Chondrocyte (in vitro differentiated cells): ENCODE measurements at places on chromosomes 5 and 9. TPM values are rescaled to one million over a fixed set of nuclear protein-coding genes. Genes with fewer than 3 reads are reported as not detected.

REEP5 gene
- total RNA-seq = 75.6 to 89.6 TPM (median 87.6 TPM) in 3 replicates

SLC25A2 gene
- 0.15 to 0.48 TPM (median 0.41 TPM) in 3 replicates for total RNA-seq

DNA sequence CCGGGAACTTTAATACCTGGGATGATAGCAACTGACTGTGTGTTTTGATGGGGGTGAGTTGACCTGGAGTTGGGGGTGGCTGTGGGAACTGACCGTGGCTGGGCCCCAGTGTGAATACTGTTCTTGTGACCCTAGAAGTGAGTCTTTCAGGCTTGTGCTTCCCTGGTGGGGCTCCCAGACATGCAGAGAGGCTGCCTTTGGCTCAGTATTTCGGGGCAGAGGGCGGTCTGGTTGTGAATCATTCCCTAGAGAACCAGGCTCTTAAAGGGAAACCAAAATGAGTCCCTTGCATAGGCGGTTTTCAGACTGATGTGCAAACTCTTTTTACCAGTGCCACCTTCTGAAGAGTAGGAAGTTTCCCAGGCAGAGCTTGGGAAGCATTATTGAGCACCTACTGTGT is 132.1 kb downstream of the MACROH2A1 start:
- H3K4me3 ChIP-seq = no peak overlapping the region
- no peak overlapping the region for H3K27ac ChIP-seq
- H3K4me1 ChIP-seq = peaks cover 30% of the 10 kb centered on the region
- H3K27me3 ChIP-seq = no peaks in the 10 kb centered on the region
- peaks cover under 1% of the 10 kb centered on the region for H3K36me3 ChIP-seq

- H3K27ac ChIP-seq = no peak overlapping the region
- peaks cover 3% of the 10 kb centered on the region for H3K4me1 ChIP-seq
- no peaks in the 10 kb centered on the region for H3K36me3 ChIP-seq
Measured at GRCh38 chr5:138243794-138244193, 30.6 kb downstream of the GFRA3 start.

- peak overlapping the region; percentile 50 for H3K4me3 ChIP-seq
- no peak for DNase-seq
- peak overlapping the region; percentile 99 for H3K27ac ChIP-seq
- peaks cover 12% of the 10 kb centered on the region for H3K36me3 ChIP-seq
Measured at GRCh38 chr5:141524604-141525597, 36.0 kb downstream of the PCDHGC5 start.

DNA sequence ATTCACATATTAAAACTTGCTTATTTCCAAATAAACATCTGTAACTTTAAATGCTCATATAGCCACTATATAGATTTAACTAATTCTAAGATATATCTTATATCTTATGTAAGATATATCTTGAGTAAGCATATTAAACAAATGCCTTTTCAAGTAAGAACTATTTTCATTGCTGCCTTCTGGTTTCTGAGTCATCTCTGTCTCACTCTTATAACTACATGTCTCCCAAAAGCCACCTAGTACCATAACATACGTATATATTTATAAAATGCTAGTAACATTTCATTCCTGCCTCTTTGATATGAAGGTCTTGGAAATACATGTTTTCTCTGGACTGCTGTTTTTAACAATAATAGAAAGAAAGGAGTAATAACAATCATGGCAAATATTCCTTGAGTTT is 429.5 kb downstream of the DTWD2 start:
- peaks cover 2% of the 10 kb centered on the region for H3K36me3 ChIP-seq
- H3K27me3 ChIP-seq = no peaks in the 10 kb centered on the region
- no peak overlapping the region for H3K27ac ChIP-seq
- H3K4me1 ChIP-seq = peaks cover 31% of the 10 kb centered on the region
- DNase-seq = no peak
